ENCODE measurements at places on chromosomes 1 and 21.

DNA sequence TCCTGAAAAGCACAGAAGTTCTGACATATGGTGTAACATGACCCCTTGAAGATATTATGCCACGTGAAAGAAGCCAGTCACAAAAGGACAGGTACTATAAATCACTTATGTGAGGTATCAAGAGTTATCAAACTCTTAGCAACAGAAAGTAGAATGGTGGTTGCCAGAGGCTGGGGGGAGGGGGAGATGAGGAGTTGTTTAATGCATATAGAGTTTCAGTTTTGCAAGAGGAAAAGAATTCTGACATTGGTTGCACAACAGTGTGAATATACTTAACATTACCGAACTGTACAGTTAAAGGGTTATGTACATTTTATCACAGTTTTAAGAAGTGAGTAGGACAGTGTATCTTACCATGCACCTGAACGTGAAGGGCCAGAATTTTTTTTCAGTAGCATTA, 80.0 kb downstream of the USP25 start:
- DNase-seq, result no peak

DNA sequence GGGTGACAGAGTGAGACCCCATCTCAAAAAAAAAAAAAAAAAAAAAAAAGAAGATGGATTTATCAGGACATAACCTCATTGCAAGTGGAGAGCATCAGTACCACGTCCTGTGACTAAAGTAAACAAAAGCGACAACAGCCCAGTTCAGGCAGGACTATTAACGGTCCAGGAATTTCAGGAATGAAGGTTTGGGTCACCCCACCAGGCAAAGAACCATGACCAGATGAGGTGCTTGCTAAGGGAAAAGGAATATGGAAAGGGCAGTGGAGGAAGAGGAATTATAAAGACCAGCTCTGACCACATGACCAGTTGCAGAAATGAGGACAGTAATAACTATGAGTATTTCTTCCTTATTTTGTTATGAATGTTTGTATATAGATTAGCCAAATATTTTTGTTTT, 35.4 kb upstream of the EIF4G3 start:
- no peak for DNase-seq

DNA sequence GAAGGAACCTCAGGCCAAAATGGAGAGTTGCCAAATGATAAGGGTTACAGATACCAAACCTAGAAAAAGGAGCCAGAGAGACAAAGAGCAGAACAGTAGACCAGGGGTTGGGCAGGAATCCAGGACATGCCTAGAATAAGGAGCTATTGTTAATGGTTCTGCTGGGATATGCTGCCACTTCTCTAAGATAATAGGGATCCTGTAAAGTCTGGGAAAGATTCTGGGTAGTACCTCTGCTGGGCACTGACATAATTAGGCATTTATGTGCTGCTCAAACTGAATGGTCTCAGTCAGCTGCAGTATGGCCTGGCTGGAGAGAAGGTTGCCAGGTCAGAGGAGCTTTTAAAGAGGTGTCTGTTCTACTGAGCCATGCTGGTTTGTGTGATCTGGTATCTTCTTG, 19.9 kb upstream of the NRIP1 start:
- DNase-seq, result no peak

DNA sequence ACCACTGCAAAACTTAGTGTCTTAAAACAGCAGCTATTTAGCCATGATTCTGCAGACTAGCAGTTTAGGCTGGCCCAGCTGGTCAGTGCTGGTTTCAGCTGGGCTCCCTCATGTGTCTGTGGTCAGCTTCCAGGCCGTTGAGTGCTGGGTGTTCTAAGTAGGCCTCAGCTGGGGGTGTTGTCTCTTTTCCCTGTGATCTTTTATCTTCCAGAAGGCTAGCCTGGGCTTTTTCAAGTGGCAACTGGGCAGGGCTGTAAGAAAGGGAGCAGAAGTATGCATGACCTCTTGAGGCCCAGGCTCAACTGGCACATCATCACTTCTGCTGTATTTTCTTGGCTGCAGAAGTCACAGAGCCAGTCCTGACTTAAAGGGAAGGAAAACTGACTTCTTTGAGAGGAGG, 136.1 kb downstream of the KIF26B start:
- DNase-seq, result no peak

DNA sequence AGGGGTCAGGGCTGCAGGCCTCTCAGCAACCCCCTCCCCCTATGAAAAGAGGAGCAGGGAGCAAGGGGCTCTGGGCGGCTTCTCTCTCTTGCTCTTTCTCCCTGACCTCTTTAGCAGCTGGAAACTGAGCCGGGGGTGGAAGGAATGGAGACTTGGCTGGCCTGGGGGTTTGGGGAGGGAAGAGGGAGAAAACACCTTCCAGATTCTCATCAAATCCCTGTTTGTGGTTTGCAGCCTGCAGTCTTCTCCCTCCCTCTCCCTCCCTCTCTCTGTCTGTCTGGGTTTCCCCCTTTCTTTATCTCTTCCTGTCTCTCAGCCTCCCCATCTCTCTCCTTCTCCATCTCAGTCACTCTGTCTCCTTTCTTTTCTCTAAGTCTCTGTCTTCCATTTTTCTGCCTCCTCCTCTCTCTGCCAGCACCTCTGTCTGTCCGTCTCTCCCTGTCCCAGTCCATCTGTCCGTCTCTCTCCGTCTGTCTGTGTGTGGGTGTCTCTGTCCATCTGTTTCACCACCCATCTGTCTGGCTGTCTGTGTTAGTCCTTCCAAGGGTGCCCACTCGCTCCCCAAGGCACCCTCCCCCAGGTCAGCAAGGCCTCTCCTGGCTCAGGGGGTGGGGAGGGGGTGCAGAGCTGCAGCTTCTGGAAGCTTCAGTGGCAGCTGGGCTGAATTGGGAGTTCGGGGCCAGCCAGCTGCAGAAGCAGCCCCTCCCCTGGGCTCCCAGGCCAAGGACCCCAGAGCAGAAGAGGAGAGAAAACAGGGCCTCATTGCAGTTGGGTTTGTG, 6.2 kb downstream of the AHDC1 start:
- no peak for DNase-seq

GRCh38 chr1:31586376-31587327, 10.3 kb downstream of the TINAGL1 start:
- no peak for DNase-seq

DNA sequence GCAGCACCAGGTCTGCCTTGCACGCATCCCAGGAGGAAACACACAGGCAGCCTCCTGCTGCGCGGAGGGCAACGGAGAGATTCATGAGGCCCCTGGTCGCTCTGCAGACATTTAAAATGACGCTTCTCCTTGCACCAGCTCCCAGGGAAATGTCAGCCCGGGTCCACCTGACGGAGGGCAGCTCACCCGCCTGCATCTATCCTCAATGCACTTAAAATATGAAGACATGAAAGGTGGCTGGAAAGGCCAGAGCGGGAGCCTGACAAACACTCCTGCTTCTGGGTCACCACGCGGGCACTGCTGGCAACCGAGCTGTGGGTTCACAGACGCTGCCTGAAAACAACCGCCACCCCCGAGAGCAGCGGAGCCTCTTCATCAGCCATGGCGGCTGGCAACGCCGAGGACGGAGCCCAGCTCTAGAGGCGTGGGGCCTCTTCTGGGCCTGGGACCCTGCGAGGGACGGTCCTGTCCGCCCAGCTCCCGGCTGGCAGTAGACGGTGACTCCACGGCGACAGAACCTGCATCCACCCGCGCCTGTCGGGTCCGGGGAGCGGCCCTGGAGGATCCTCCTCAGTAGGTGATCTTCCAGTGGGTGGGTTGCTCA, 22.7 kb downstream of the POFUT2 start:
- no peak for DNase-seq

DNA sequence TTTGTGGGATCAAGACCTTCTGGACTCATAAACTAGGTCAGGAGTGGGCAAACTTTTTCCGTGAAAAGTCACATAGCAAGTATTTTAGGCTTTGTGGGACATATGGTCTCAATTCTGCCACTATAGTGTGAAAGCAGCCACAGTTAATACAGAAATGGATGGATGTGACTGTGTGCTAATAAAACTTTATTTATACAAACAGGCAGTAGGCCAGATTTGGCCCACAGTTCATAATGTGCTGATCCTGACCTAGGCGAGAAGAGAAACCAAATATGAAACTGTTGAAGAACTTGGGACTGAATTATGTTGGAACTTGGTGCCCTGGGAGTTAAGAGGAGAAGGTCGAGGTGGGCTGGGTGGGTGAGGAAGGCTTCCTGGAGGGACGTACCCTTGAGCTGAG, 17.1 kb downstream of the PADI3 start:
- no peak for DNase-seq

DNA sequence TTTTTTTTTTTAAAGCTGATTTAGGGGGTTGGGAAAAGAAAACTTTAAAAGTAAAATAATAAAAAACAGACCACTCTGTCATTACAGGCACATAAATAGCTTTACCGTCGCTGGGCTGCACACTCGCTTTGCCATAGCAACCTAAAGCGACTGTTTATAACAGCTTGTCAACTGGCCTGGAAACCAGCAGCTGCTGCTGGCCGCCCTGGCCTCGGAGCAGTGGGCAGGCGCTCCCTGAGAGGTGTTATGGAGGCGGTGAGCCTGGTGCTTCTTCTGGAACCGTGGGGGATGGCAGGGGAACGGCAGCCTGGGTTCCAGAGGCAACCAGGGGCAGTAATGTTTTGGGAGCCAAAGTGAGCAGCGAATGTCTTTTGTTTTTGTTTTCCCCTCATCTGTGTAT, 45.7 kb downstream of the ATP2B4 start:
- DNase-seq, result no peak

All from activated naive CD4-positive, alpha-beta T cell (primary cell).